Muscle of arm (tissue), 14 donors: ENCODE measurements at places on chromosomes 3 and 15.

DNA sequence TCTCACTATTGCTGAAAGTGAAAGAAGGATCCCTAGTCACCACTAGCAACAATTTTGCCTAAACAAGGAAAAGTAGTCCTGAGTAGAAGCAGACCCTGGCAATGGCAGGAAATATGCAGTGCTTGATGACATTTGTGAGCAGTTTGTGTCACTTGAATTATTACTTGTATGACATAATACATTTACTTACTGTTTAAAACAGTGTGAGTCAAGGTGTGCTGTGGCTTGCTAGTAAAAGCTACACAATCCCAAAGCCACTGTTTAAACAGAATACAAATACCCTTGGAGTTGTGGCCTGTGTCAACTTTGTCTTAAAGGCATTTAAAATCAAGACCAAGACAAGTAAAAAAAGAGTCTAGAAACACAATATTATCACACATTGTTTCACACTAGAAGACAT lies 775.4 kb downstream of the ROBO1 start:
- DNase-seq, result no peak

- DNase-seq, result no peak
Observed at GRCh38 chr3:5245927-5246326, 58.4 kb downstream of the EDEM1 start.

- no peak for DNase-seq
Observed at GRCh38 chr3:29319798-29320197, 38.9 kb downstream of the RBMS3 start.

- DNase-seq, result no peak
Observed at GRCh38 chr15:49801796-49802195, 180.9 kb downstream of the DTWD1 start.

- DNase-seq, result no peak
Observed at GRCh38 chr3:426072-426471, 229.5 kb downstream of the CHL1 start.

- no peak for DNase-seq
Observed at GRCh38 chr15:101019366-101019896, 100.3 kb downstream of the LRRK1 start.

GRCh38 chr3:81684751-81685395 lies 76.6 kb downstream of the GBE1 start:
- no peak for DNase-seq

- DNase-seq, result no peak
Observed at GRCh38 chr15:77010312-77010686, 15.4 kb downstream of the PSTPIP1 start.

DNA sequence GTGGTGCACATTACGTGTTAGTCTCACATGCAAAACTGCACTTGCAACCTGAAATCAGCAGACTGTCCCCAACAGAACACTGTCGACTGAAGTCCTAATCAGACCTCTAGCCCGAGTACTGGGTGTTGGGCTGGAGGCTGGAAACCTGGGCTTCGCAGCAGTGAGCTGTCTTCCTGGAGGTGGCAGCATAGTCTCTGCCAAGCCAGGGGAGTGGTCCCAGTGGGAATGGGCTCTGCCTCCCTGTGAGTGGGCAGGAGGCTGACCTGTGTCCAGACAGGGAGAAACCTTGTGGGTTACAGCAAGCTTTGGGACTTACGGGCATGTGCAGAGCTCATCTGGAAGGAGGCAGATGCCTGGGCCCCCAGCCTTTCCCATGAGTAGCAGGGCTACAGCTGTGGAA lies 38.2 kb upstream of the MYZAP start:
- DNase-seq, result no peak

DNA sequence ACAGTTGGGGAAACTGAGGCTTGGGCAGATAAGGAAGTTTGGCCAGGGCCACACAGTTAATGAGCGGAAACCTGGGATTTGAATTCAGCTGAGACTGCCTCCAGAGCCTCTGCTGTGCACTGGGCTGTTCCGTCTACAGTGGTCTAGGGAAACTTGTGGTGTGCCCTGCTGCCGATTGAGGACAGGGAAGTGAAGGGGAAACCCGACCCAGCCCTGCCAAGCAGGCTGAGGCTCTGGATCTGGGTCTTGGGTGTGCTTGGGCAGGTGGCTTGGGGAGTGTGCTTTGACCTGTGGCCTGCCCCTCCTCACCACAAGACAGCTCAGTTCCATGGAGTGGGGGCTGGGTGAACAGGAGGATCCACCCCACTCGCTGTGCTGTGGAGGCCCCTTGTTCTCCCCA lies 17.6 kb downstream of the NISCH start:
- DNase-seq, result no peak

- no peak for DNase-seq
Observed at GRCh38 chr3:131453533-131453932, 49.2 kb downstream of the MRPL3 start.

GRCh38 chr15:89664441-89665350 lies 9.4 kb upstream of the KIF7 start:
- DNase-seq, result no peak

DNA sequence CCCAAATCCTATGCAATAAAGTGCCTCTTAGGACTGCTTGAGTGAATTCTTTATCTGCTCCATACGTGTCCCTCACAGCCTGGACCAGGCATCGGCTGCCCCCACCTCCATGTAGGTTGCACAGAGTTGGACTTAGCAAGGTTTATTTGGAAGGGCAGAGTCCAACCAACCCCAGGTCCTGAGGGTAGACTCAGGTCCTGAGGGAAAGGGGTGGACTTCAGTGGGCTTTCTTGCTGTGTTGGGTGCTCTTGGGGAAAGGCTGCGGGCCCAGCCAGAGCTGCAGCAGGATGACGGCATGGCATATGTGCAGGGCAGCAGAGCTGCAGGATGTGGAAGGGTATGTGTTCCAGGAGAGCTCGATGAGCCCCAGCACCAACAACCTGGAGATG lies 6.5 kb downstream of the ALG3 start:
- no peak for DNase-seq

DNA sequence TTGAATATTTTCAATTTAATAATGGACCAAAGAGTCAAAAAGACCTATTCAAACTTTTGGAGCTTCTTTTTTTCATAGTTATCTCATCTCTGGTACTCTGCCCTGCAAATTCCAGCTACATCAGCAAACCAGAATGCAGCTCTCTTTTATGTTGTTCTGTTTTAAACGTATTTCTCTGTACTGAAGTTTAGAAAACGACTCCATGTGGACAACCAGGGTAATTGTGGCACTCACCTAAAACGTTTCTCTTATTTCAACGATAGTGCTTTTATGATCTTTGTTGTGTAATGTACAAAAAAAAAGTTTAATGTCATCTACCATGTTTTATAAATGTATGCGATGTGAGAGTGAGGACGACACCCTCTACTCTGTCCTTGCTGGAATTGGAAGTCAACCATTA lies 1472.3 kb upstream of the GBE1 start:
- no peak for DNase-seq
